ENCODE measurements at places on chromosomes 4 and X.

DNA sequence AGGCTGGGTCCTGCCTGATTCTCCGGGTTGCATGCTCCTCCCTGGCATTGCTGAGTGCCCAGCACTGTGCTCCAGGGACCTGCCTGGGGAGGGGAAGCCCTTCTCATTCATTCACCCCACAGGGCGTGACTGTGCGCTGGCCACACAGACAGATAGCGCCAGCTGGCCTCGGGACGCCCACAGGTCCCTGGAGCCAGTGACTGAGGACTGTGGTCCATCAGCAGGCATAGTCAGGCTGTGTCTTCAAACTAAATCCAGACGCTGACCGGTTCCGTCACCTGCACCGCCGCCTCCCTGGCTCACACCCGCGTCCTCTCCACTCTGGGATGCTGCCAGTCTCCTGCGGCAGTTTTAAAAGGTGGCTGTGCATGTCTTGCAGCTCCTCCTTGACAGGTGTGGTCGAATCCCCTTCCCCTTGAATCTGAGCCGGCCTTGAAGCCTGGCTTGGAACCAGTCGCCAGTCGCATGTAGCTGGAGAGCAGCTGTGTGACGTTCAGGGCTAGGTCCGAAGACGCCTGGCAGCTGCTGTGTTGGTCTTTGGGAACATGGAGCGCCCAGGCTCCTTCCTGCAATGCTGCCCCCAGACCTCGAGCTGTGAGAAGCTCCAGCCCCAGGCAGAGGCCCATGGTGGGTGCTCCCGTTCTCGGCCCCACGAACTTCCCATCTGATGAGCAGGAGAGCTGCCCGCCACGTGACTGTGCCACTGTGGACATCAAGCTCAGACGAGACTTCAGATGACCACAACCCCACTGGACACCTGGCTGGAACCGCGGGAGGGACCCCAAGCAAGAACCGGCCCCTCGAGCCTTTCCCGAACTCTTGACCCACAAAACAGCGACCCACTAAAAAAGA is 94.1 kb downstream of the ADRA2C start:
- no peak for DNase-seq

DNA sequence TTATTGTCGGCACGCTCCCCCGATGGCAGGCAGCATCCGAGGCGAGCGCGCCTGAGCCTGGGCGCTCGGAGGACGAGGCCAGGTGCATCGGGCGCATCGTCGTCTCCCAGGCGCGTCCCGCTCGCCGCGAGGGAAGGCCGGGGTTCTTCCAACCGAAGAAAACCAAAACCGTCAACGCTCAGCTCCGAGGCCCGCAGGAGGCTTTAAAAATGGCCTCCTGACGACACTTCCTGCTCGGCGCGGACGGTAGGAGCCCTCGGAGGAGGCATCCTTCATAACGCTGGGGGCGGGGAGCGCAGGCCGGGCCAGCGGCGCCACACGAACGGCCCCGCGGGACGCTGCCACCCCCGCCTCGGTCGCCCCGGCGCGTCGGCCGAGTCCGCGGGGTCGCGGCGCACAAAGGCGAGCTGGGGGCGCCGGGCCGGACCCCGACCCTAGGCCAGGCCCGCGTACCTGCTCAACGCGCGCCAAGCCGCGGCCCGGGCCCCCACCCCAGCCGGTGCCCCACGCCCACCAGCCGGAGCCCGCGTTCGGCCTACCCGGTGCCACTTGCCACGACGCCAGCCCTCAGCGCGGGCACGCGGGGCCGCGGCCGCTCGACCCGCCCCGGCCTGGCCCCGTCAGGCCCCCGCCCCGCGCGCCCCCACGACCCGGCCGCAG is 501 bp downstream of the ZNF518B start:
- DNase-seq = peak; percentile 65

GRCh38 chrX:148928811-148929210 is 428.4 kb downstream of the AFF2 start:
- no peak for DNase-seq

DNA sequence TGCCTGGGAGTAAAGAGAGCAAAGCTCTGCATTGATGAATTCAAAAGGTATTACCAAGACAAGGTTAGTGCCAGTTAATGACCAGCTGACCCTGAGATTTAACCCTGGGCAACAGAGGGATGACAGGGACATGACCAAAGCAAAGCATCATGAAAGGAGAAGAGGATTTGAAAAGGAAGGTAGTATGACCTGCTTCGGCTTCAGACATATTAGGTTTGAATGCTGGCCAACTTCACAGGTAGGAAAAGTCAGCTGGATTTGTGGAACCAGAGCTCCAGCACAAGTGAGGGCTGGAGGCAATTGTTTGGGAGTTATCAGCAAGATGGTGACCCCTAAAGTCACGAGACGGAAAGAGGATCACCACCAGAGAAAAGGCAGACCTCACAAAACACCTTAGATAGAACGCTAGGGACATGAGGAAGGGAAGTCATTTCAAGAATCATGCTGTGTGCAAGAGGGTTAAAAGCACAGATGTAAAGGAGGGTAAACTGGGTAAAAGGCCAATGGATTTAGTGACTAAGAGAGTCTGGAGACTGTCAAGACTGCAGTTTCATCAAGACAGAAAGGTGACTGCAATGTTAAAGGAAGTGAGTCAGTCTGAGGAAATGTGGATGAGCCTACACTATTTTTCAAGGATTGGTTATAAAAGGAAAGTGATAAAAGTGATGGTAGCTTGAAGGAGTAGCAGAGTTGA is 45.6 kb downstream of the SH3RF1 start:
- DNase-seq = no peak

DNA sequence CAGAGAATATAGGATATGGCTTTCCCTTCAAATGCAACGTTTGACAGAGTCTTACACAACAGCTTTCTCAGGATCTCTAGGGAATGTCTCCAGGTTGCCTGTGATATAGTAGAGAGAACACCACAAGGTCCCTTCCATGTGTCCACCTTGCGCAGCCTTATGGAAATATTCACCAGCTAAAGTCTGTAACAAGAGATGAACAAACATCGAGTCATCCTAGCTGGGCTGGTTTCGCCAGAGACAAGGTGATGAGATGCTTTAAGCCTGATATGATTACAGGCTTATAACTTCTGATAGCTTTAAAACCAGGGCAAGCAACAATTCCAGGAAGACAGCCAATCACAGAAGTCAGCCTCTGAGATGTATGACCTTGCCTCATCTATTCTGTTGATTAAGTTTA is 83.8 kb downstream of the SEL1L3 start:
- no peak for DNase-seq

GRCh38 chr4:55887594-55887993 is 34.1 kb downstream of the EXOC1 start:
- DNase-seq = no peak

DNA sequence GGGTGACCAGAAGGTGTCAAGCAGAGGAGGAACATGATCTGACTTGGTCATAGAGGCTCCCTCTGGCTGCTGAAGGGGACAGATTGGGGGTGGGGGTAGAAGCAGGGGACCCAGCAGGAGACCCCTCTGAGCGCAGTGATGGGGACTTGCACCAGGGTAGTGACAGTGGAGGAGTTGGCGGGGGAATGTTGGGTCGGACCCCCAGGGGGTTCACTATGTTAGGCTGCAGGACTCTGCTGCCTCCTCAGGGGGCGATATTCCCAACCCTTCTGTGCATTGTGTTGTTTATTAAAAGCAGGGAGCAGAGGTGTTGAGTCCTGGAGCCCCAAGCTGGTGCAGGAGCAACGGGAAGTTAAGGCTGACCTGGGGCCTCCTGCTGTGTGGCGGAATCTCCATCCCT is 8.8 kb downstream of the WDR13 start:
- DNase-seq = no peak

GRCh38 chr4:109701566-109702410 is 1.5 kb downstream of the CASP6 start:
- peak; percentile 44 for DNase-seq

DNA sequence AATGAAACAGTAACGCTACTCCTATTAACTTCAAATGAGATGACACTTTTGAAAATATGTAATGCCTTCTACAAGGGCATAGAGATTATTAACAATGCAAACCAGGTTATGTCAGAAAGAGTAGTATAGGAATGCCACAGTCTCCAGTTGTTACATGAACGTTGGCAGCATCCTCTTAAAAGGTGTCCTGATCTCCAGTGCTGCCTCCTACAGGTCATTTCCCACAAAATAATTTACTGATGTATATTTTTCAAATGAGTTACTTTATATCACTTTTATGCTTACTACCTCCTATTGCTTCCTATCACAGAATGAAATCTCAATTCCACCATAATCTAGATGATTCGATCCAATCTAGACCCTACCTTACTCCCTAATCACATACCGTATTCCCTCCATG is 195.2 kb upstream of the EPHA5 start:
- peak; percentile 8 for DNase-seq

- no peak for DNase-seq
Observed at GRCh38 chrX:1435241-1435895, 17.3 kb downstream of the ASMTL start.

DNA sequence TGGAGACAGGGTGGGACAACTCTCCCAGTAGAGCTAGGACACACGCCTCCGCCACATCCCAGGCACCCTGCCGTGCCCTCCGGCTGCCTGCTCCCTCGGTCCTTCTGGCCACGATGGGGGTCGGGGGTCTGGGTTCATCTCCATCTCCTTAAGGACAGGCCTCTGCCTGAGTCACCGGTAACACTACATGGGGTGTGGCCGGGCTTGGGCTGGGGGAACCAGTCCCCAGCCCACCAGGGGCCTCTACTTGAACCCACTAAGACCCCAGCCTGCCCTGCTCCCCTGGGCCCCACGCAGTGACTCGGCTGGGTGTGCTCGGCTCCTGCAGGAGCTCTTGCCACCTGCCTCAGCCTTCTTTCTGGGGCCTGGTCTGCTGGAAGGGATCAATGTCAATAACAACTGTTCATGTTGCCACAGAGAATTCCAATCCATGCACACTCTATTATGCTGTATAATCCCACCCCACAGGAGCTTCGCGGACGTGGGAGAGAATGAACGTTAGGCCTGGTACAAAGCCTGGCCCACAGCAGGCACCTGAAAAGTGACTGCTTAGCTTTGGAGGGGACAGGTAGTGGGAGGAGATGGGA is 177.7 kb upstream of the PSAPL1 start:
- DNase-seq = no peak

- DNase-seq = no peak
Observed at GRCh38 chr4:137212601-137213000, 319.7 kb downstream of the PCDH18 start.

- no peak for DNase-seq
Observed at GRCh38 chrX:50003467-50003866, 81.1 kb downstream of the CLCN5 start.

GRCh38 chr4:52366191-52366590 is 292.9 kb downstream of the USP46 start:
- no peak for DNase-seq

DNA sequence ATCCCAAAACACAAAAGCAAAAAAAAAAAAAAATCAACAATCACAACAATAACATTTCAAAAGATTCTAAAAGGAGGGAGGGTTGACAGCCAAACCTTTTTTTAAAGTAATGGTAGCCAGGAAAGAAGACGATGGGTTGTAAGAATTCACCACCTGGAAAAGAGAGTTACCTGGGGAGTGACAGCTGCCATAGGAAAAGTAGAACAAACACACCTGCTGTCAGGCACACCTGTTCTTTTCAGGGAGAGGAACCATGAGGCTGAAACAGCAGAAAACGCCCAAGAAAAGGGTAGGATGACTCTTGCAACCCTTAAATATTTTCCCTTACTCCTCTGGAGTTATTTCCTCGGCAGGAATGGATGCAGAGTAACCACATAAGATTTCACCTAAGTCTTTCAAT is 388.4 kb upstream of the TEX13C start:
- DNase-seq = no peak

DNA sequence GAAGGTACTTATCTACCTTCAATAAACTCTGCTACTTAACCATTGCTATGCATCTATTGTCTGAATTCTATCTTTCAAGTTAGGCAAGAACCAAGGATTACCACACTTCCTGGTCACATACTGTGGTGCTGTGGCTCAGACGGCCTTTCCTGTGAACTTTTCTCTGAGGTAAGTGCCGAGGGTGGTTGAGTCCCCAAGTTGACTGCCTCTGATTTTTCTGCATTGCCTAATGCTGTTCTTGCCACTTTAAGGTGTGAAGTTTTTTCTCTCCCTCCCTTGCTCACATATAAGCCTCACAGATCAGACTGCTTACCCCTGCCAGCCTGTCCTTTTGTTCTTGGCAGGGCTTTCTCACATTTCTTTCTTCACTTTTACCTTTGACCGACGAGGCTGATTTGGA is 348.0 kb upstream of the POU3F4 start:
- DNase-seq = no peak

- no peak for DNase-seq
Observed at GRCh38 chrX:102154218-102154860, 1.4 kb downstream of the BEX5 start.

DNA sequence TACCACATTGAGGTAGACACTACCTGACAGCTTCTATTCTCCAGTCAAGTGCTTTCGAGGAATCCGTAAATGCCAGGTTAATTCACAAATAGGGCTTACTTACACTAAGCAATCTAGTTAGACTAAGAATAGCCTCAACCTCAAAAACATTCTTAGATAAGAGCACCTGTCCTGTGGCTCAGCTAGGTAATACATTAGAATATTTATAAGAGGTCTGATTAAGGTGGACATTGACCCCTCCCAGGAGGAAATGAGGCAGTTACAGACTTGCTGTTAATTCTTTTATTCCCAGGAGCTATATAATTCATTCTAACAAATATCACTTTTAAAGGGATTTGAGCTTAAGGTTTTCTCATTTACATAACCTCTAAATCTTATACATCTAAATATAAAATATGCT is 758.1 kb downstream of the GRID2 start:
- no peak for DNase-seq

- no peak for DNase-seq
Observed at GRCh38 chrX:33415459-33415858, 204.1 kb upstream of the DMD start.

DNA sequence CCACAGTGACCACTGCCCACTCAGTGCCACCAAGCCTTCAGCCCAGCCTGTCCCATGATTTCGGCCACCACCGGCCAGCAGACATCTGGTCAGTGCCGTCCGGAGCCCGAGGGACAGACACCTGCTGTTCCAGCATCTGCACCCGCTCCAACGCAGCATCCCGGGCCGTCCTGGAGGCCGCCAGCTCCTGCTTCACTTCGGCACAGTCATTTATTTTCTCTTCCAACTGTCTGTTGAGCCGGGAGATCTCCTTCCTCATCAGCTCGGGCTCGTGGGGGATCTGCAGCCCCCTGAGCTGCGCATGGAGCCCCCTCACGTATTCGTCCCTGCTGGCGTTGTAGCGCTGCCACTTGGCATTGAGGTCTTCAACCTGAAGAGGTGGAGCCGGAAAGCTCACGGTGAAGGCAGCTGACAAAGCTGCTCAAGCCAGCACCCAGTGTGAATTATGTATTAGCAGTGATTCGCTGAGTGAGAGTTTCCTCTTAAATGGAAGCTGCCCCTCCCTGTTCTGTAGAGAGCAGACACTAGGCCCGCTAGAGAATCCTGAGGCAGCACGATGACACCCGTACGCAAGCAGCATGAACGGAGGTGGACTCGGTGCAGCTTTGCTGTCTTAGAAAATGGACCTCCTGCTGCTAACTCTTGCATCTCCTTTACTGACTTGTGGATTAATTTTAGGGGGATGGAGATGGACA is 11.4 kb downstream of the TNIP2 start:
- no peak for DNase-seq

DNA sequence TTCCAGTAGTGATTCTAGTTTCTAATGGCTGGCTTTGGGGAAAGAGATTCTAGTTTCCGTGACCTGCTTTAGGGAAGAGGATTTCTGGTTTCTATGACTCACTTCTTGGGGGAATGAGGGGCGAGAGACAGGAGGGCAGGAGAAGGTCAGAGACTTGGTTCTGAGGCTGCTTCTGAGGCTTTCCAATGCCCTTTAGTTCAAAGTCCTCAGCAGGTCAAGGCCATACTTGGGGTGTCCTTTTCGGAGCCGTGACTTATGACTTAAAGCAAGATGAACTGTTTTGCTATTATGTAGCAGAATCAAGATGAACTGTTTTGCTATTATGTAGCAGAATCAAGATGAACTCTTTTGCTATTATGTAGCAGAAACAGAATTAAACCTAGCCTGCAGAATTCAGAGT is 52.2 kb upstream of the TLR3 start:
- no peak for DNase-seq

All from hematopoietic multipotent progenitor cell treated with erythropoietin and hydrocortisone succinate and interleukin-3 and kit ligand, for 8 days (in vitro differentiated cells).